HT-29 (cell line): ENCODE measurements at places on chromosomes 4 and X. TPM values are rescaled to one million over a fixed set of nuclear protein-coding genes. Genes with fewer than 3 reads are reported as not detected.

The ANK2 gene
- total RNA-seq, result 0.03 and 0.08 TPM in 2 replicates

The MMRN1 gene
- total RNA-seq, result 0.03 TPM in 1 of 2 replicates, not detected in the other

The NFKB1 gene
- total RNA-seq, result 21.2 and 28.0 TPM in 2 replicates

The DCLK2 gene
- not detected in 2 replicates for total RNA-seq

The C4orf51 gene
- total RNA-seq, result not detected in 2 replicates

The ARMCX4 gene
- total RNA-seq, result 0.13 and 0.43 TPM in 2 replicates

The DCHS2 gene
- not detected in 2 replicates for total RNA-seq

The TMEM154 gene
- total RNA-seq, result 0.05 and 0.56 TPM in 2 replicates

The REELD1 gene
- total RNA-seq, result not detected in 2 replicates

The PAGE5 gene
- total RNA-seq, result 0.57 TPM in 1 of 2 replicates, not detected in the other

The BEX1 gene
- total RNA-seq, result not detected in 2 replicates

The DACH2 gene
- total RNA-seq, result not detected in 2 replicates

The GLUD2 gene
- total RNA-seq, result 0.23 and 0.31 TPM in 2 replicates

The GPRASP1 gene
- total RNA-seq, result 0.13 and 0.23 TPM in 2 replicates
